Fibroblast of skin of abdomen (primary cell): ENCODE measurements at places on chromosomes 7 and 10.

- DNase-seq: no peak
Observed at GRCh38 chr10:130074639-130075038, 36.0 kb downstream of the C10orf143 start.

DNA sequence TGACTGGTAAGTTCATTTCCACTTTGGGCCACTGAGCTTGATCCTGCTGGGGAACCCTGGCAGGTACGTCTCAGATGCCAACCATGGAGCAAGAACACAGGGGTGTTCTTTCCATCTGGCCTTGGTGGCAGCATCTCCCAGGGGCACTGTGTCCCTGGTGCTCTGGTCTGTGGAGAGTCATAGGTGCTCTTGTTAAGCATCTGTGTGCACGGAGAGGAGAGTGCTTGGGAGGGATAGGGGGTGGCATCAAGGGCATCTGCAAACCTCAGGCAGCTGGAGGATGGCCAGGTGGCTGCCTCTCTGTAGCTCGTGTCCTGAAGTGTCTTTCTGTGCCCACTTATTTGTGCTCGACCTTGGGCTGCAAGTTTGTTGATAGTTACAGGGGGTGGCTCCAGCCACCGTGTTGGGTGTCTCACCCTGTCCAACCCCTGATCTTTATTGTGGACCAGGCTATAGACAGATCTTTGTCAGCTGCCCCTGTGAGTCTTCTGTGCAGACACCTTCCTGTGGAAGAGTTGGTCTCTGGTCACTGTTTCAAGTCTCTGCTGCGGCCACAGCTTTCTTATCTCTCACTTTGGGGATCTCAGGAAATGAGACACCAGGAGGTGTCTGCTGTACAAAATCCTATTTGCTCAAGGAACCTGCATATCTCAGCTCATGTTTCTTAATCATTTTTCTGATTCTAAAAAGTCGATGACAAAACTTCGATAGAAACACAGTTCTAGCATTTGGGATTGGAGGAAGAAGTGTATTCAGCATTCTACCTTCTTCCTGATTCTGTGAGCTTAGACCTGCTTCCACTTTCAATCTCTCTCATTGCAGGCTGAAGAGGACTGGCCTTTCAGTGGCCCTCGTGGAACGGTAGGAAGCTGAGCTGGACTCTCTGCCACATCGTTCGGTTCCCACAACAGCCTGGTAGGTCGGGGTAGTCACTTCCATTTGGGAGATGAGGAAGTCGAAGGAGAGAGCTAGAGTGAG is 17.2 kb upstream of the GIMAP8 start:
- no peak for DNase-seq

DNA sequence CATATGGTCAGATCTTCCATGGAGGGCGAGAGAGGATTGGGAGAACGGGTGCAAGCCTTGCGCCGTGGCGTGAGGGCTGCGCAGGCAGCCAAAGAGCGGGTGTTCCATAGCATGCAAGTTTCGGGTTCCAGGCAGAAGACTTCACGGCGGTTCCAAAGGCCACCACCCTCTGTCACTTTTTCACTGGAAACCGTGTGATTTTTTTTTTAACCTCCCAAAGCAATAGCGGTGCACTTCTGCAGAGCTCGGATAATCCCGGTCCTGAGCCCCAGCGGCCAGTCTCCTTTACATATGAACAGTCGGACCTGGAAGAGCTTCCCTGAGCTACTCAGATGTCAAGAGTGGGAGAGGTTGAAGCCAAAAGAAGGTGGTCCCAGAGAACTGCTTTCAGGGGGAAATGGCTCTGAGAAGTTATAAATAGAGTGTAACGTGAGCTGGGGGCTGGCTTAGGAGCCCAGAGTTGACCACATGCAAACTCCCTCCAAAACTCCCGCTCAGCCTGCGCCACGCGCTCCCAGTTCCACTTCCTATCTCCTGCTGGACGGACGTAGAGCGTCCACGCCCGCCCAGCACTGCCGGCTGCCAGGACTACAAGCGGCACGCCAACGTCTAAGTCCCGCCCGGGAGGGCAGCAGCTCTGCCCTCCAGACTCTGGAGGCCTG is at the start of gene MEOX2:
TSS of gene MEOX2 (minus strand) at position 389 of the 662 bp plus-strand sequence. CDS start at position 108, 281 bp downstream.
- peak; percentile 59 for DNase-seq

GRCh38 chr7:44889086-44889781 is 3.9 kb upstream of the PURB start:
- no peak for DNase-seq

GRCh38 chr10:1057106-1057657 is 997 bp downstream of the WDR37 start:
- no peak for DNase-seq

DNA sequence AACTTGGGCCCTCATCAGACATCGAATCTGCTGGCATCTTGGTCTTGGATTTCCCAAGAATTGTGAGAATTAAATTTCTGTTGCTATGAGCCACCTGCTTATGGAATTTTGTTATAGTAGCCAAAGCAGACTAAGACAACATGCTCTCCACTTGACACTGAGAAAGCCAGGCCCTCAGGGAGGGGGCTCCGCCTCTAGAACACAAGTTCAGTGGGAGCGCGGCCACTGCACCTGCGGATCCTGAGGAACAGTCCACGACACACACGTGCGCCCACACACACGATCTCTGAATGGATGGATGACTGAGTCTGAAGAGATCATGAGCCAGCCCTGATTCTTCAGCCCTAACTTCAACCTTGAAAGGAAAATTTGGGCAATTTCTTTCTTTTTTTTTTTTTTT is 73.7 kb downstream of the CTBP2 start:
- DNase-seq: no peak

- no peak for DNase-seq
Observed at GRCh38 chr7:2359610-2360009, 5.0 kb downstream of the EIF3B start.

DNA sequence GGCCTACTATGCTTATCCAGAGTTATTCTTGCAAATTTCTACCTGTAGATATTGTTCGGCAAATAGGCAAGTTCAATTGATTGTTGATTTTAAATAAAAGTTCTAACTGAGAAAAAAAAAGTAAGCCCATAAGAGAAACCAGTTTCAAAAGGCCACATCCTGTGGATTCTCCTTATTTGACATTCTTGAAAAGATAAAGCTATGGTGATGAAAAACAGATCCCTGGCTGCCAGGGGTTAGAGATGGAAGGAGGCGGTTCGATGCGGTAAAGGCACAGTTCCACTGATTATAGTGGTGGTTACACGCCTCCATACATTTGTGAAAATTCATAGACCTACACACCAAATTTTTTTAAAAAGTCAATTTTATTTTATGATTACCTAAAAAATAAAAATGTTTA is 347.8 kb downstream of the KCNMA1 start:
- peak; percentile 64 for DNase-seq

DNA sequence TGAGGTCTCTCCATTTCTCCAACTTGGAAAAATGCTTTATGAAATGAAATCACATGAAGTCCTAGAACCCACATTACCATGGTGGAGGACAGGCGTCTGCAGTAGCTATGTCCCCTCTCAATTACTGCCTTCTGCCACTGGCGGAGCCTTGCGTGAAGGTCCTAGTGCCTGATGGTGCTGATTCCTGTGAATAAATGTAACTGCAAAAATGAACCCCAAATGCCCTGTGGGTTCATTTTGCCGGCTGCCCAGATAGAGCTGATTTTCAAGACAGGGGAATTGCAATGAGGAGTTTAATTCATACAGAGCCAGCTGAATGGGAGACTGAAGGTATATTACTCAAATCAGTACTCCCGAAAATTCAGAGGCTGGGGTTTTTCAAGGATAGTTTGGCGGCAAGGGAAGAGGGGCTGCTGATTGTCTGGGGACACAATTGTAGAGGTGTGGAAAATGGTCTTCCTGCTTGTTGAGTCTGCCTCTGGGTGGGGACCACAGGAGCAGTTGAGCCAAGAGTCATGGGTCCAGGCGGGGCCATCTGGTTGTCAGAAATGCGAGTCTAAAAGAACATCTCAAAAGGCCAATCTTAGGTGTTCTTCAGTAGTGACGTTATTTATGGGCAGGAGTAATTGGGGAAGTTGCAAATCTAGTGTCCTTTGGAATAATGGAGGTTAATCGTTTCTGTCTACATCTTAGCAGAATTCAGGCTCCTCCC is 13.5 kb downstream of the PRF1 start:
- DNase-seq: no peak

DNA sequence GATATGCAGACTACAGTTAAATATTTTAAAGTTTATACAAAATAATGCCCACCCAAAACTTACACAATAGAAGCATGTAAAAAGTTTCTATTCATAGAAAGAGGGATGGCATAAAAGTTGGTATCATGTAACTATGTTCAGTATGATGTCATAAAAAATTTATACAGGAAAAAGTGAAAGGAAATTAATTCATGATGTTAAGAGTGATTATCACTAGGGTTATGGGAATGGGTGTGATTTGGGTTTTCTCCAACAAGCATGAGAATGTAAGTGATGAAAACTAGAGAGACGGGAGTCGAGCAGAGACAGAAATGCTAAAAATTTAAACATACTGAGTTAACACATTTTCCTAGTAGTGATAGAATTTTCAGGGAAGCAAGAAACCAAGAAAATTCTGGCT is 52.7 kb downstream of the GDI2 start:
- no peak for DNase-seq

DNA sequence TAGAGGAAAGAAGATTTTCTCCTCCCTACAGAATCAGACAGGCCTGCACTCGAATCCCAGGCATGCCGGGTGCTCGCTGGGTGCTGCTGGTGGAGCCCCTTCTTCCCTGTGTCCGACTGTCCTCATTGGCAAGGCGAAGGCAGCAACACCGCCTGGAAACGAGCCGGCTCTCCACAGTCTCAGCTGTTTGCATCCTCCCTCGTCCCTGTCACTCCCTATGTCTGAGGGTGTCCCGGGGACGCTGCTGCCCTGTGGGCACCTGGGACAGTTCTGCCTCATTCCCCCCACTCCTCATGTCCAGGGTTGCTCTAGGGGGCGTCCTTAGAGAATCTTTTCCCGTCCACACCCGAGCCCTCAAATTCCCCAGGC is 31.6 kb upstream of the TMEM72 start:
- DNase-seq: no peak

DNA sequence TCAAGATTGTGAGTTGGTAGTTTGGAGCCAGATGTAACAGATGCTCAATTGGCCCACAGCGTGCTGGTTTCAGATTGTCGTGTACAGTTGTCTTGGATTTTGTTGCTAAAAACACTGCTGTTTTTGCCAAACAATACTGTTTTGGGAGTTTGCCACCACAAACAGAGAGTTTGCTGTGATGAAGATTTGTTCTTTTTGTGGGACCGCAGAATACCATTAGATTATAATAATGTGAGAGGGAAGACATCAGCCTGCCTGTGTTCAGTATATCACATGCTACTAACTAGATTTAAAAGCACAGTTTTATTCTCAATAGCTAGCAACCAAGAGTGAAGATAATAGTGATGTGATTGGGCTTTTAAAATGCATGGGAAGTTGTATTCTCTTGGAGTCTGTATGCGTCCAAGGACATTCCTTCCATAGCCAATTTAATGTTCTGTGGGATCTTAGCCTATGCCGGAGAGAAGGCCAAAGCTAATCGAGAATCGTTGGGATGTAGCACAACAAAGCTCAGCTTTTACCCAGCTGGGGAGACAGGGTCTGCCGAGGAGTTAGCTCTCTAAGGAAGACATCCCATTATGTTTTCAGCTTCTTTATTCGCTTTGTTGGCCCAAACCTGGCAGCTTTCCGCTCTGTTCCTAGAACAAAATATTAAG is 18.7 kb upstream of the ITGA8 start:
- peak; percentile 36 for DNase-seq
